ENCODE measurements at places on chromosomes 12 and 14.

DNA sequence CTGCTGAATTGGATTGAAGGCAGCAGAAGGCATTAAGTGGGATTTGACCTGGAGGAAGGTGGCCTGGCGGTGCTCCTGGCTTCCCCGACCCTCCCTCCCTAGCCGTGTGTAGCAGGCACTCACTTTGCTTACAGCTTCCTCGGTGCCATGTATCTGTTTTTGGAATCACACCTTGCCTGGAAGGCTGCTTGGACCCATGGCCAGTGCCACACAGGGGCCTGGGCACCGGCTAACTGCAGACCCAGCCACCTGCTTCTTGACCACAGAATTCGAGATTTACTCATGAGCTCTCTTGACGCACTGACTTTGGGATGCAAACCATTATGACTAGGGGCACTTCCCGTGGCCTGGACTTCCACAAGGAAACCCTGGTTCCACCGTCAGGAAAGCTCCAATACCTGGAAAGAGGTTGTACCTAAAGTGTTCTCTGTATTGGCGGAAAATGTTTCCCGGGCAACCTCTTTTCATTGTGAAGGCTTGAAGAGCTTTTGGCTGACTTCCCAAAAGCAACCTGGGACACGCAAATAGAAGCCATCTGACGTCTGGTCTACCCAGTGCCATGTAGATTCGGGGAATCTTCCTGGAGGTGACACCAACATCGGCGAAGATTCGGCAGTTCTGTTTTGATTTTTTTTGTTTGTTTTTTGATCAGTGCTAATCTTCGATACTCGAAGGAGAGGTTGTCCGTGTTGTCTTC is 125.6 kb upstream of the RTL1 start:
- DNase-seq = no peak

- no peak for DNase-seq
Measured at GRCh38 chr12:22800332-22800731, 175.4 kb downstream of the ETNK1 start.

- no peak for DNase-seq
Measured at GRCh38 chr12:19263672-19264071, 134.1 kb downstream of the PLEKHA5 start.

- peak; percentile 37 for DNase-seq
Measured at GRCh38 chr12:29519585-29520182, 22.2 kb upstream of the OVCH1 start.

DNA sequence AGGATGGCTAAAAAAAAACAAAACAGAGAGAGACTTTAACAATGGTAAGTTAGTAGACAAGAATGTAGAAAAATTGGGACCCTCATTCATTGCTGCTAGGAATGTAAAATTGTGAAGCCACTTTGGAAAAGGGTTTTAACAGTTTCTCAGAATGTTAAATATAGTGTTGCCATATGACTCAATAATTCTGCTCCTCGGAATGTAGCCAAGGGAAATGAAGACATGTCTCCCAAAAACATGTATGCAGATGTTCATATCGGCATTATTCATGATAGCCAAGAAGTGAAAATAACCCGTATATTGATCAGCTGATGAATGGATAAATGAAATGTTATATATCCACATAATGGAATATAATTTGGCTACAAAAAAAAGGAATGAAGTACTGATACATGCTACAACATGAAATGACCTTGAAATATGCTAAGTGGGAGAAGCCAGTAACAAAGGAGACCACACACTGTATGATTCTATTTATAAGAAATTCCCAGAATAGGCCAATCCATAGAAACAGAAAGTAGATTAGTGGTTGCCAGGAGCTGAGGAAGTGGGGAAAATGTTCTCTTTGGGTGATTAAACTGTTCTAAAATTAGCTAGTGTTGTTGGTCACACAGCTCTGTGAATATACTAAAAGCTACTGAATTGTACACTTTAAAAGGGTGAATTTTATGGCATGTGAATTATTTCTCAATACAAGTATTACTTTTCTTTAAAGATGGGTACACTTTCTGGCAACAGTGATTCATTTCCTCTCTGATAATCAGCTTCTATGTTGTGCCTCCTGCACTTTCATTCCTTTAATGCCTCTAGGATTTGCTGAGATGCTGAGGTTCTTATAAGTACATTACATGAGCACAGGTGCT is 132.5 kb downstream of the DAAM1 start:
- DNase-seq = no peak

DNA sequence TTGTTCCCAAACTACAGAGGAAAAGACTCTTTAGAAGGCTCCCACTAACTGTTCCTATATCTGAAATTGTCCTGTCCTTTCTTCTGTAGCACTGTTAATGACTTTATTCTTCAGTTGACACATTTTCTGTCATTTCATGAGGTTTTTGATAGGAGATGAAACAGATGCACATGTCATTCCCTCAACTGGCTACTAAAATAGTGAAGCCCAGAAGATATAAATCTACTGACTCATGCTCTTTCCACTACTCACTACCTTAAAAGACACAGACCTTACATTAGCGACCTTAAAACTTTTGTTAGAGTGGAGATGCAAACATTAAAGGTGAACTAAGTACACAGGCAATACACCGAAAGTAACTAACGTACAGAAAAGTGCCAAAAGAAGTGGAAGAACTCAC is 59.5 kb upstream of the ANKS1B start:
- DNase-seq = no peak

DNA sequence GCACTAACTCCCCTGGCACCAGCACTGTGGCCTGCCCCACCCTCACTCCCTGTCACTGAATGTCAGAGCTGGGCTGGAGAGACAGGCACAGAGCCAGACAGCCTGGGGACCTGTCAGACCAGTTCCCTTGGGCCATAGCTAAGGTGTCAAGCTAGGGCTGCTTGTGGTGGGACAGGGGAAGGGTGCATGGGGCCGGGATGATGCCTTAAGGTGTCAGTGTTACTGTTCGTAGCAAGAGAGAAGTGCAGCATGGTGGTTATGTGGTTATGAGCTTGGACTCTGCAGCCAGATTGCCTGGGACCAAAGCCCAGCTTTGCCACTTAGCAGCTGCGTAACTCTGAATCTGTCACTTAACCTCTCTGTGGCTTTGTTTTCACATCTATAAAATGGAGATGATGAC is 3.8 kb downstream of the RAPGEF3 start:
- DNase-seq = peak; percentile 58

- DNase-seq = no peak
Measured at GRCh38 chr12:64825143-64826021, 935 bp downstream of the TBC1D30 start.

- no peak for DNase-seq
Measured at GRCh38 chr12:68169213-68169889, 9.8 kb upstream of the IFNG start.

- DNase-seq = no peak
Measured at GRCh38 chr14:60233251-60233650, 15.8 kb upstream of the PPM1A start.

GRCh38 chr14:21257394-21257909 is 11.8 kb downstream of the HNRNPC start:
- no peak for DNase-seq

DNA sequence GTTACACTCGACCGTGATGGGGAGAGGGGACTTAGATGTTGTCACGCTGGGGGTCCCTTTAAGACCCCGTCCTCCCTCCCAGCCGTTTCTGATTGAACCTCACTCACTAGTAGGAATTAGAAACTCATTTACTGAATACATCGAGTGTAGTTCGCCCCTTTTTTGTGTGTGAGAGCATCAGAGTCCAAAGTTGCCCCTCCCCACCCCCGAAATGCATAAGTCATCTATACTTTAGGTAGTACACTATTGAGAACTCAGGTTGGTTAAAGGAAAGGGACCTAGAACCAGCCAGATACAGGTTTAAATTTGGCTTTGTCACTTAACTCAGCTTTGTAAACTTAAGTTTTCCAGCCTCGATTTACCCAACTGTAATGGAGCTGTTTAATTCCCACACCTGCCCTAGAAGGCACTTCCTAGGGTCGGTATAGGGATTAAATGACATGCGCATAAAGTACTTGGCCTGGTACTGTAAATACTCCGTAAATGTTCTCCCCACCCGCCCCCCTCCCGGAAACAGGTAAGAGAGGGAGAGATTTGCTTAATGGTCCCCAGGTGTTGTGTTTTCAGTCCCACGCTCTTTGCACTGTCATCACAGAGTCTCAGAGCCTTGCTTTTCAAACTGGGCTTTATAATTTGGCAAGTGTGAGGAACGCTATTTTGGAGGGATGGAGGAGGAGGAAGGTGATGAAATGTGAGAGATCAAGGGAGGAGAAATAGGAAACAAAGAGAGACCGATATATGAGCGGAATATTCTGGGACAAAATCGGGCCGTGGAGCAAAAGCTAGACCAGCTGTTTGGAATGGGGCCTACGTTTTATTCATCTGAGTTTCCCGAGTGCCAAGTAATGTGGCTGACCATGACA is 897 bp downstream of the SUDS3 start:
- no peak for DNase-seq

DNA sequence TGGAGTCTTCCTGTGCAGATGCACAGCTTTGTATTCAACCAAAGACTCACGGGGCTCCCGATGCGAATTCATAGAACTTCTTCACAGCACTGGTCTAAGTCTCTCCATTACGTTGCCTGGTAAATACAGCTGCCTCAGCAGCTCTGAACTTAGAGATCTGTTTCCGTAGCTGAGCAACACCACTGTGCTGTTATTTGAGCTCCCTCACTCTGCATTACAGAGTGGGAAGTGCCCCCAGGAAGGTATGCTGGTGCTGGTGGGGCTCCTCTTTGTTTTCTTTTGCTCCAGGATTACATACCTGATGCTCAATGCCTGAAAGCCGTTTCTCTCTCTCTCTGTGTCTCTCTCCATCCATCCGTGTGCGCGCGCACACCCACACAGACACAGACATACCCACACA is 227.5 kb upstream of the RMST start:
- no peak for DNase-seq

- DNase-seq = no peak
Measured at GRCh38 chr14:95362138-95362494, 42.4 kb upstream of the CLMN start.

GRCh38 chr14:77730976-77731497 is 23.1 kb downstream of the SLIRP start:
- no peak for DNase-seq

- no peak for DNase-seq
Measured at GRCh38 chr12:3032770-3033538, 44.2 kb upstream of the TSPAN9 start.

DNA sequence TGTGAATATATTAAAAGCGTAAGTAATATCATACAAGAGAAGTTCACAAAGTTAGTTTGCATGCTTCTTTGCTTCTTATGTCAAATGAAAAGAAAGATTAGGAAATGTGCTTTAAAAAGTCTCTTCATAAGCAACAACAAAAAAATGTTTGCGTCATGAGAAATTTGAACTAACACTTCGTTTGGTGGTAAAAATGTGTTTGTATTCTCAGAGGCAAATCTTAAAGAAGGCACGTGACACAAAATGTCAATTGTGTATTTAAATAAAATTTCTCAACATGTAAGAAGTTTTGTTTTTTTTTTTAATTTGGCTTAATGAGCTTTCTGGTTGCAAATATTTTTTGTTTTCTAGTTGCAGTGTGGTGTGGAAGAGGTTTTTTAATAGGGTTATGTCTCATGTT is 93.8 kb downstream of the TMTC2 start:
- DNase-seq = no peak

GRCh38 chr12:78275886-78276285 is 445.2 kb downstream of the NAV3 start:
- no peak for DNase-seq

- DNase-seq = no peak
Measured at GRCh38 chr14:95695913-95696312, 9.7 kb downstream of the TCL1B start.

GRCh38 chr12:93136253-93137055 is 207.4 kb upstream of the EEA1 start:
- DNase-seq = no peak

GRCh38 chr12:116157845-116158267 is 119.6 kb downstream of the MED13L start:
- no peak for DNase-seq

DNA sequence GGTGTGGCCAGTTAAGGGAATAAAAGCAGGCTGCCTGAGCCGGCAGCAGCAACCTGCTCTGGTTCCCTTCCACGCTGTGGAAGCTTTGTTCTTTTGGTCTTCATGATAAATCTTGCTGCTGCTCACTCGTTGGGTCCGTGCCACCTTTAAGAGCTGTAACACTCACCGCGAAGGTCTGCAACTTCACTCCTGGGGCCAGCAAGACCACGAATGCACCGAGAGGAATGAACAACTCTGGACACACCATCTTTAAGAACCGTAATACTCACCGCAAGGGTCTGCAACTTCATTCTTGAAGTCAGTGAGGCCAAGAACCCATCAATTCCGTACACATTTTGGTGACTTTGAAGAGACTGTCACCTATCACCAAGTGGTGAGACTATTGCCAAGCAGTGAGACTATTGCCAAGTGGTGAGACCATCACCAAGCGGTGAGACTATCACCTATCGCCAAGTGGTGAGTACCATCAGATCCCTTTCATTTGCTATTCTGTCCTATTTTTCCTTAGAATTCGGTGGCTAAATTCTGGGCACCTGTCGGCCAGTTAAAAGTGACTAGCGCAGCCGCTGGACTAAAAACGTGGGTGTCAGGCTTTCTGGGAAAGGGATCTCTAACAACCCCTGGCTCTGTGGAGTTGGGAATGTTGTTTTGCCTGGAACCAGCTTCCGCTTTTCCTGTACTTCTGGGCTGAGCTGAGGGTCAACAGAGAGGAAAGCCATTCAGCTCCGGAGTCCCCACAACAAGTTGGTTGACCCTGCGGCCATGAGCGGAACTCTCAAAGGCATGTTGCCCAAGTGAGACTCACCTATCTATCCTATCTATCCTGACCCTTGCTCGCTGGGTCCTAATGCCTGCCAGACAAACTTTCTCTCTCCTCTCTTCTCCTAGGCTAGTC is at the start of gene DHRS2:
TSS of gene DHRS2 (plus strand) at position 48 of the 895 bp plus-strand sequence. CDS start 2,501 bp downstream, outside the sequence.
- no peak for DNase-seq

- DNase-seq = no peak
Measured at GRCh38 chr14:49971156-49972130, 78.6 kb downstream of the ARF6 start.

- DNase-seq = no peak
Measured at GRCh38 chr12:28457785-28458184, 267.5 kb downstream of the CCDC91 start.

- DNase-seq = no peak
Measured at GRCh38 chr14:86104691-86105265, 574.8 kb downstream of the FLRT2 start.

DNA sequence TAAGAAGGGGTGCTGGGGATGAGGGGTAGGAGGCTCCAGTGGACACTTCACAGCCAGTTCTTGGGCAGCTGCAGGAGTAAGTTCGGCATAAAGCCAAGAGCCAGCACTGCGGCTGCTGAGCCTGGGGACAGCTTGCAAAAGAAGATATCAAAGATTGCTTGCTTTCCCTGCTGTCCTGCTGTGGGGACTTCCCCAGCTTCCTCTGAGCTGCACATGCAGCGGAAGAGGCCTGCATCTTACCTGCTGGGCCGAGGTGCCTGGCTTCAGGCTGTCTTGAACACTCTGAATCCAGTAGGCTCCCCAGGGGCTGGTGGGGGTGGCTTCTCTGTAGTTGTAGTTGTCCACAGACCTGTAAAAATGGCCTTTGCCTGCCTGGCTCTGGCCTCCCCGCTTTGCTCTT is 1.3 kb downstream of the CHGA start:
- DNase-seq = no peak

- DNase-seq = no peak
Measured at GRCh38 chr12:58844161-58844560, 76.1 kb downstream of the LRIG3 start.

GRCh38 chr12:131117438-131118245 is 163.9 kb downstream of the ADGRD1 start:
- no peak for DNase-seq
